ENCODE measurements at places on chromosomes 7 and 10.

DNA sequence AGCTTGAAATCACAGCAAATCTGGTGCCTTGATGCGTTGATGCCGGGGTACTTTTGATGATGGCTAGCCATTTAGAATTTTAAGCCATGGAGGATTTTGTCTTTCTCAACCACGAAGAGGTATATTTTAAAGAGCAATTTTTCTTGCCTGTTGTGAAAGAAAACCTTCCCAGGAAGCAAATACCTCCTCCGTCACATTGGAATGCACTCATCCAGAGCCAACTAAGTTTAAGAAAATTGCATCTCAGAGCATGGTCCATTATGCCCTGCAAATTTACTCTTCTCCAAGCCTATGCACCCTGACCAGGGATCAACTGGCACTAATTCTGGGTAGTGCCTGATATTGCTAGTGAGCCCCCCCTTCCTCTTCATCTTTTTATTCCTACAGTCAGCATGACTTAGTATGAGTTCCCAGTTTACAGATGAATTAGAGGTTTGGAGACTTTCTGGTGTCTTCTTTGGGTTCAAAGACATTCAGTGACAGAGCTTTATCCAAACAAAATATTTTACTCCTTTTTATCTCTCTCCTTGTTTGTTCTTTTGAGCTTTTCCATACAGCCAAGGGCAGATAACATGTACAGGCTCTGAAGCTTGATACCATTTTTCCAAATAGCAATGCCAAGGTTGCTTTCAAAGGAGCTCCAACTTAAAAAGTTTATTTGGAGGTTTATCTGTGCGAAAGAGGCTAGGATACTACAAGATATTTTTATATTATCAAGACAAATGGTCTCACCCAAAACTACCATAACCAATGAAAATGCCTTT lies 56.6 kb upstream of the ANK3 start:
- H3K27ac ChIP-seq, result no peak overlapping the region
- H3K27me3 ChIP-seq, result no peaks in the 10 kb centered on the region
- no peak overlapping the region for H3K4me3 ChIP-seq
- H3K36me3 ChIP-seq, result no peaks in the 10 kb centered on the region

DNA sequence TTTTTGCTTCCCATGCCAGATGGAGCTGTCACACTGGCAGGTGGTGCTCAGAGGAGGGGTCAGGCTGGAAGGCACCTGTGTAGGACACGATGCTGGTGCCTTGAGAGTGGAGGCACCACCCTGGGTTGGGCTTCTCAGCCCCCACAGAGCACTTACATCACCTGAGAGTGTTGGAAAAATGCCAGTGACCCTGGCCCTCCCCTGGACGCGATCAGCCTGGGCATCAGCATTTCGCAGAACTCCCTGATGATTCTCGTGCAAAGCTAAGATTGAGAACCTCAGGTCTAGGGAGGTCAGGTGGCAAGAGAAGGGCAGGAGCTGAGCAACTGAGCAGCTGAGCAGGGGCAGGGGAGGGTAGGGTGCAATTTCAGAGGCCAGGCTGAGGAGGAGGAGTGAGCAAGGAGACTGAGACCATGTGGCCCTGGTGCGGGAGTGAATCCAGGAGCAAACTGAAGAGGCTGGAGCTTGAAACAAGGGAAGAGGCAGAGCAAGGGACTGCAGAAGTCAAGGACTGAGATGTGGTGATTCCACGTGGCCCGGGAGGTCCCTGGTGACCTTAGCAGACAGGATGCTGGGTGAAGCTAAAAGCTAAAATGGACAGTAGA lies 24.7 kb upstream of the GRID1 start:
- no peaks in the 10 kb centered on the region for H3K36me3 ChIP-seq
- no peaks in the 10 kb centered on the region for H3K4me1 ChIP-seq
- H3K27me3 ChIP-seq, result no peaks in the 10 kb centered on the region
- no peak for DNase-seq
- H3K27ac ChIP-seq, result no peak overlapping the region
- no peak overlapping the region for H3K4me3 ChIP-seq

GRCh38 chr10:53843736-53844362 lies 957.2 kb downstream of the PCDH15 start:
- no peaks in the 10 kb centered on the region for H3K27me3 ChIP-seq
- no peaks in the 10 kb centered on the region for H3K4me1 ChIP-seq
- no peak overlapping the region for H3K4me3 ChIP-seq
- no peak for DNase-seq

GRCh38 chr7:7032221-7032620 lies 150.1 kb upstream of the C1GALT1 start:
- DNase-seq, result no peak
- H3K4me1 ChIP-seq, result no peaks in the 10 kb centered on the region
- H3K36me3 ChIP-seq, result no peaks in the 10 kb centered on the region
- H3K27ac ChIP-seq, result no peak overlapping the region

GRCh38 chr7:9557853-9558252 lies 1124.4 kb downstream of the NXPH1 start:
- H3K4me1 ChIP-seq, result no peaks in the 10 kb centered on the region
- no peaks in the 10 kb centered on the region for H3K27me3 ChIP-seq
- no peak overlapping the region for H3K4me3 ChIP-seq
- H3K36me3 ChIP-seq, result no peaks in the 10 kb centered on the region

DNA sequence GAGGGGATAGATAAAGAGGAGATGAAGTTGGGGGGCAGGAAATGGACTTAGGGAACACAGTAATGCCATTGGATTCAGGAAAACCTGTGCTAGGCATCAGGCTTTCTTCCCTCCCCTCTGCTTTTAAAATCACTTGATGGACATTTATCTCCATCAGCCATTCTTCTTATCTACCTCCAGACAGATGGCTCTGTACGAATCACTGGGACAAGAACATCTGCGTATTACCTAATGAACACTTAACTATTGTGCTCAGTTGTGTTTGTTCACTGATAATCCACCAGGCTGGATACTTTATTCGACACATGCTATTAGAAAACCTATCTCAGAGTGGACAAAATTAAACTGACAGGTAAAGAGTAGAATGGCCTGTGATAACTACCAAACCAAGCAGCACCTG lies 40.0 kb downstream of the TNKS2 start:
- DNase-seq, result no peak
- H3K27ac ChIP-seq, result no peak overlapping the region
- no peaks in the 10 kb centered on the region for H3K27me3 ChIP-seq
- no peaks in the 10 kb centered on the region for H3K4me1 ChIP-seq

DNA sequence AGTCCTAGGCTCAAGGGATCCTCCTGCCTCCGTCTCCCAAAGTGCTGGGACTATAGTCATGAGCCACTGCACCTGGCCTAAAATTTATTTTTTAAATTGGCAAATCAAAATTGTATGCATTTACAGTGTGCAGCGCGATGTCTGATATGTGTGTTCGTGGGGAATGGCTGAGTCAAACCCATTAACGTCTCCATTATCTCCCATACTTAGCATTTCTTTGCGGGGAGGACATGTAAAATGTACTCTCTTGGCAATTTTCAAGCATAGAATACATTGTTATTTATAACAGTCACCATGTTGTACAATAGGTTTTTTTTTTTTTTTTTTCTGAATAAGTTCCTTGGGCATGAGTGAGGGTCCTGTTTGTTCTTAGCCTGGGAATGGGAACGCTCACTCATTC lies 3.8 kb downstream of the TMEM184A start:
- no peak overlapping the region for H3K27ac ChIP-seq
- DNase-seq, result no peak
- H3K4me1 ChIP-seq, result no peaks in the 10 kb centered on the region
- H3K36me3 ChIP-seq, result no peaks in the 10 kb centered on the region
- H3K27me3 ChIP-seq, result no peaks in the 10 kb centered on the region

GRCh38 chr10:58137813-58138212 lies 129.9 kb downstream of the IPMK start:
- H3K4me3 ChIP-seq, result no peak overlapping the region
- no peaks in the 10 kb centered on the region for H3K4me1 ChIP-seq
- no peaks in the 10 kb centered on the region for H3K36me3 ChIP-seq
- DNase-seq, result no peak

DNA sequence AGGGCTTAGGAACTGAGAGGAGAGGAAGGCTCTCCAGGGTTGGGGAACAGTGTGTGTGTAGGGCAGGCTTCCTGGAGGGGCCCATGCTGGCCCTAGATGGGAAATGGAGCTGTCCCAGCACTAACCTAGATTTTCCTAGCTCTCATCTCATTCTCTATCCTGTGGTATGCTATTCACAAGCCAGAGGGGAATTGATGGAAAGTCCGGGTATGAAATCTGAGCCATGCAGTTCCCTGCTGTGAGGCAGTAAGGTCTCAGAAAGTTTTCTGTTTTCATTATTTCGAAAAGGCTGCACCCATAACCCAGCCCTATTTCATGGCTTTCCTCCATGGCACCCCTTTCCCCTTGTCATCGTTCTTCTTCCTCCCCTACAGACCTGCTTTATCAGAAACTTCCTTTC lies 220.3 kb downstream of the RPS24 start:
- no peaks in the 10 kb centered on the region for H3K36me3 ChIP-seq
- H3K4me3 ChIP-seq, result no peak overlapping the region
- H3K27me3 ChIP-seq, result no peaks in the 10 kb centered on the region

- H3K36me3 ChIP-seq, result no peaks in the 10 kb centered on the region
- no peaks in the 10 kb centered on the region for H3K4me1 ChIP-seq
- no peak overlapping the region for H3K4me3 ChIP-seq
- H3K27ac ChIP-seq, result no peak overlapping the region
- no peak for DNase-seq
Observed at GRCh38 chr7:146053492-146053891, 63.1 kb upstream of the CNTNAP2 start.

- no peak overlapping the region for H3K4me3 ChIP-seq
- no peak for DNase-seq
- no peaks in the 10 kb centered on the region for H3K27me3 ChIP-seq
- no peak overlapping the region for H3K27ac ChIP-seq
Observed at GRCh38 chr10:59687657-59688056, 22.0 kb downstream of the SLC16A9 start.

DNA sequence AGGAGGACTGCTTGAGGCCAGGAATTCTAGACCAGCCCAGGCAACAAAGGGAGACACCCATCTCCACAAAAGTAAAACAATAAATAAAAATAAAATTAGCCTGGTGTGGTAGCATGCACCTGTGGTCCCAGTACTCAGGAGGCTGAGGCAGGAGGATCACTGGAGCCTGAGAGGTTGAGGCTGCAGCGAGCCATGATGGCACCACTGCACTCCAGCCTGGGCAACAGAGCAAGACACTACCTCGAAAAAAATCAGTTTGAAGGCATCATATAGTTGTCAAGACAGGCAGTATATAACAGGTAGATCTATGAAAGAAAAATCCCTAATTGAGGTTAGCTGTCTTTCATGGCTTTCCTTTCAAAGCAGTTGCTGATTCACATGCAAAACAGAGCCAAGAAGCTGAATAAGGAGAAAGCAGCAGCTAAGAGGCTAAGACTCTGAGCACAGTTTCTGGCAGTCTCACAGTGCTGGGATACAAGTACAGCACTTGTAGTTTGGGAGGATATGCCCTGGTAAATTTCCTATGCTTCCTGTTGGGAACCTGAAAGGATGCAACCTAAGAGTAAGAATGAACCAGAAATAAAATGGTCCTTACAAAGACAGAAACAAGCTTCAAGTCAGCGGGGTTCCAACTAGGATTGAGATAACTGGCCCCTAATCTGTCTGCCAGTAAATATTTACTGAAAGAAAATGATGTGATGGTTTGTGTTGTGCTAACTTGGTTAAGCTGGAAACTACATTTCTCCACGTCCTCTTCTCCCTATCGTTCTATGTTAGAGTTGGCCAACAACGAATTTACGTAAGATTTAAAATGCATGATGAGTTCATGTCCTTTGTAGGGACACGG lies 368.5 kb upstream of the HPS1 start:
- DNase-seq, result no peak
- no peaks in the 10 kb centered on the region for H3K27me3 ChIP-seq
- no peak overlapping the region for H3K4me3 ChIP-seq

DNA sequence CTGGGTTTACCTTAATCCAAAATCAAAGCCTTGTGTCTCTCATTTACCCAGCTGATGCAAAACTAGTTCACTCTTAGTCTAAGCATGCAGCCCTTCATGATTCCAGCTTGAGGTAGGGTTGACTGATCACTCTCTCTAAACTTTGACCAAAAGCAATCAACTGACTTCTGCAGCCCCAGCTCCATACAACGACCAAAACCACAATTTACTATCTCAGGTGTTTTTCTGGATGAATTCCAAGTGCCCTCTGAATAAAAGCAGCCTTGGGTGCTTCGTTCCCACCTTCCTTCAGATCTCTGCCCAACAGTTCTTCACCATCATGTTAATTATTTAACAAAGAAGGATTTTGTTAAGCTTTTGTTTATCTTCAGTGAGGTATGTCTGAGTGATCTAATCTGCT lies 62.6 kb downstream of the CCDC6 start:
- H3K4me1 ChIP-seq, result no peaks in the 10 kb centered on the region
- H3K27me3 ChIP-seq, result no peaks in the 10 kb centered on the region
- no peak for DNase-seq
- no peak overlapping the region for H3K27ac ChIP-seq
- H3K36me3 ChIP-seq, result peaks cover 24% of the 10 kb centered on the region

DNA sequence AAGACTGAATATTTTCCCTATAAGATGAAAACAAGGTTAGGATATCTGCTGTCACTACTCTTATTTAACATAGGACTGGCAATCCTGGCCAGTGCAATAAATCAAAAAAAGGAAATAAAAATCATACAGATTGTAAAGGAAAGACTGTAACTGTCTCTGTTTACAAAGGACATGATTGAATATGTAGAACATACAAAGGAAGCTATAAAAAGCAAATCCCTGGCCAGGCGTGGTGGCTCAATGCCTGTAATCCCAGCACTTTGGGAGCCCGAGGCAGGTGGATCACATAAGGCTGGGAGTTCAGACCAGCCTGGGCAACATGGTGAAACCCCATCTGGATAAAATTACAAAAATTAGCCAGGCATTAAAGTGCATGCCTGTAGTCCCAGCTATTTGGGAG lies 15.8 kb downstream of the ZNF485 start:
- H3K4me1 ChIP-seq, result no peaks in the 10 kb centered on the region
- no peaks in the 10 kb centered on the region for H3K36me3 ChIP-seq
- H3K4me3 ChIP-seq, result no peak overlapping the region
- H3K27ac ChIP-seq, result no peak overlapping the region
- no peaks in the 10 kb centered on the region for H3K27me3 ChIP-seq

Data from naive thymus-derived CD4-positive, alpha-beta T cell (primary cell).